ENCODE measurements at places on chromosomes 2 and 18.

DNA sequence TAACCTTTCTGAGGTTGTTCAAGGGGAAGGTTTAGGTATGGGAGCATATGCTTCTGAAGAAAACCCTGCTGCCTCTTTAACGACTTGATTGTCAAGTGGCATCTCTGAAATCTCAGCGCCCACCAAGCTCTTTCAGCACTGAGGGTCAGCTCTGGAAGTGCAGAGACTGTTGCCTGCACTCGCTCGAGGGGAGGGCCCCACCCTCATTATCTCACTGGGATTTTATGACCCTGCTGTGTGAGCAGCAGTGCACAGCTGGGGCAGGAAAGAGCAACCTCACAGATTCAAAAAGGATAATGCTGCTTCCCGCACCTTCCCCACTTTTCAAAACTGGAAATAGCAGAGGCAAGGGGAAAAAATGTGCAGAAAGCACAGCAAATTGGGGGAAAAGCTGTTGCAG, 56.9 kb upstream of the SPRED2 start:
- DNase-seq: no peak

DNA sequence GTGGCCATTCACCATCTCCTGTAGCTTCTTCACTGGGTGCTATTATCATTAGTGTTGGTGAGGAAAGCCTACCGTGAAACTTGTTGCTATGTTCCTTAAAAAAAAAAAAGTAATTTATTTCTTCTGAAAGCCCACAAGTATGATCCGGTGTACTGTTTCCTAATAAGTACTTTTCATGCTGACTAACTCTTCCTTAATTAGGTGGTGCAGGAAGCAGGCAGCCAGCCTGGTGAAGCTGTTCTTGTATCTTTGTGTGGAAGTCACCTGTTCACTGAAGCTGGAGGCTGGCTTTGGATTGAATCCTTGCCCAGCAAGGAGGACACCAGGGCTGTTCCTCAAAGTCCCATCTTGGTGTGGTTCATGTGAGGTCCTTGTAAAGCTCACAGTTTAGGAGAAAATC, 321.7 kb upstream of the THSD7B start:
- no peak for DNase-seq

DNA sequence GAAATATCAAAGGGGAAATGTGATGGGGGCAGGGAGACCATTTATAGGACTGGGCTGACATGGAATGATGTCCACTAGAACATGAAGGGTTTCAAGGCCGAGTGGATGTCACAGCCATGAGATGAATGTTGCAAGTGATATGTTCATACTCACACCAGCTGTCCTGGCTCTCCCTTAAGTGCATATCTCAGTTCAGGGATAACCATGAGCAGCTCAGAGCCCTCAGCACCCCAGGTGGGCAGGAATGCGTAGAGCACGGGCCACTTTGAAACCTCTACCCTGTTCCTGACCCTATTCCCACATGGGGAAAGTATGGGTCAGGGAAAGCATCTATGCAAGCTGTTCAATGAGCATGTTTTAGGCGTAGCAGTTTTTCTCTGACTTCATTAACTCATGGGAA, 12.4 kb upstream of the EML4 start:
- no peak for DNase-seq

GRCh38 chr18:7754725-7755181, 187.6 kb downstream of the PTPRM start:
- DNase-seq: no peak

DNA sequence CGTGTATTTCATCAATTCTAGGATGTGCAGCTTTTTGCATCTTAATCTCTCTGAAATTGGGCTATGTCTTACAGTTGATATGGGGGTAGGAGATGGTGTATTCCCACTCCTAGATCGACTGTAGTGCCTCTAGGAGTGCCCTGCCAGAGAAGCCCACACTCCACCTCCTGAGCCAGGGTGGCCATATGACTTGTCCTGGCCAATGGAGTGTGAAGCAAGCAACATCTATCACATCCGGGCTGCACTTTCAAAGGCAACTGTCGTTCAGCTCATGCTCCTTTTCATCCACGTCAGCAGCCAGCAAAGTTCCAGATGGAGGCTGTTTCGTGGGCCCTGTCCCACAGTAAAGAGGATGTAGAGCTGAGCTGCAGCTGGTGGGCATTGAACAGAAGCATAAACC, 149.4 kb upstream of the SLC1A4 start:
- peak; percentile 20 for DNase-seq

GRCh38 chr2:119668546-119668945, 10.5 kb upstream of the TMEM177 start:
- DNase-seq: no peak

- peak; percentile 52 for DNase-seq
Measured at GRCh38 chr2:21422050-21422449, 298.3 kb downstream of the TDRD15 start.

DNA sequence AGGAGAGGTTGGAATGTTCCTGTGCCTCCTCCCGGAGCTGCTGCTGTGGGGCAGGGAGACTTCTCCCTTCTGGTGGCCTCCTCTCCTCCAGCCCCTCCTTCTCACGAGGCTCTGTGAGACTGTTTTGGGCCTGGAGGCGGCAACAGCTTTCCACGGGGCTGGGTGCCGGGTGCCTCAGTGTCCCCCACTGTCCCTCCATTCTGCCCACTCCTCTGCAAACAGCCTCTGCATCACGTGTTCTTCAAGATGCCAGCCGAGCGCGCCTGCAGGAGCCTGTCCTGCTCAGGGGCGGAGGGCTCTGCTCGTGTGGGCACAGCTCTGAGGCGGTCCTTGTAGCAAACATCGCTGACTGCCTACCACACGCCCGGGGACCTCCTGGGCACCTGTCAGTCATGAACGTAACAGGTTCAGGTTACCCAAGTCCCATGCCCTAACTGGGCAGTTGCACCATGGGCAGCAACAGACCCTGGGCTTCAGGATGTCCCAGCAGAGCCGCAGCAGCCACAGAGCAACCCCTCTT, 70.8 kb downstream of the RRM2 start:
- DNase-seq: no peak

- no peak for DNase-seq
Measured at GRCh38 chr18:71849407-71849806, 694.7 kb downstream of the CBLN2 start.

DNA sequence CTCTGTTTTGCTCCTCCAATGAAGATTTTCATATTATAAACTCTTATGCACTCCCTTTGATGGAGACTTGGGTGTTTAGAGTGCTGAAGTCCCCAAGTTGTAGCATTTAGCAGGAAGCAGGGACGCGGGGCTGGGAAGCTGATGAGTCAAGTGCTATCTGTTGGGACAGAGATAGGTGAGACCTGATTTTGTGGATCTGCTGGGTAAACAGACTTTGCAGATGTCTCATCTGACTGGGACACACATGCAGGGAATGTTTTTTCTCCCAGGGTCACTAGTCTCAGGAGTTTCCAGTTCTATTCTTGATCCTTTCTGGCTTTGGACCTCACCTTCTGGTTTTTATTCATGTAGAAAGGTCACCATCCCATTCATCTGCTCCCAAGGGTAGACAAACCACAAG, 79.7 kb upstream of the ACAA2 start:
- DNase-seq: no peak

- DNase-seq: no peak
Measured at GRCh38 chr2:85628658-85629057, 12.7 kb downstream of the USP39 start.

DNA sequence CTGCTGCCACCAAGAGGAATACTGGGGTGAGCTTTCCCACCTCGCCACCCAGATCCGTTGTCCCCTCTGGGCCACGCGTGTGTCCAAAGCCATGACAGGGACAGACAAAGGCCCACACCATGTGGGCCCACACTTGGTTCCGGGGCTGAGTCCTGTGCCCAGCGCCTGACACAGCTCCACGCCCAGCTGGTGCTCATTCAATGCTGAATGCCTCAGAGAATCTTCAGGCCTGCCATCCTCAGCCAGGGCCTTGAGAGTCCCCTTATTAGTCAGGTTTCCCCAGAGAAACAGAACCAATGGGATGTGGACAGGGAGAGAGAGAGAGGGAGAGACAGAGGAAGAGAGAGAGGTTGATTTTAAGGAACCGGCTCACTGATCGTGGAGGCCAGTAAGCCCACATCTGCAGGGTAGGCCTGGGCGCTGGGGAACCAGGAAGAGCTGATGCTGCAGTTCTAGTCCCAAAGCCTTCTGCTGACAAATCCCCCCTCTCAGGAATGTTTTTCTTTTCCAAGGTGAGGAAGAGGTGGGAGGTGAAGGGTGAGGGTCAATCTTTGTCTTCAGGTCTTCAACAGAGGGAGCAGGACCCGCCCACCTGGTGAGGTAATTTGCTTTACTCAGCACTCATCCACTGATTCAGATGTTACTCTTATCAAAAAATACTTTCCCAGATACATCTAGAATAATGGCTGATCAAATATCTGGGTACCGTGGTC, 10.2 kb upstream of the SPATA3 start:
- no peak for DNase-seq

- DNase-seq: no peak
Measured at GRCh38 chr2:7692657-7693161, 775.5 kb downstream of the RNF144A start.
